Urinary bladder (tissue), 4 donors: ENCODE measurements at places on chromosomes 6 and 20. TPM values are rescaled to one million over a fixed set of nuclear protein-coding genes. Genes with fewer than 3 reads are reported as not detected.

- no peak for DNase-seq
These were observed 39.9 kb downstream of the ANKRD60 start for GRCh38 chr20:58188527-58188926.

GRCh38 chr6:24188578-24189080 is 62.6 kb downstream of the NRSN1 start:
- no peak for DNase-seq

MEA1 gene
- polyA plus RNA-seq: 87.7 TPM

CCN6 gene
- not detected for polyA plus RNA-seq

DNA sequence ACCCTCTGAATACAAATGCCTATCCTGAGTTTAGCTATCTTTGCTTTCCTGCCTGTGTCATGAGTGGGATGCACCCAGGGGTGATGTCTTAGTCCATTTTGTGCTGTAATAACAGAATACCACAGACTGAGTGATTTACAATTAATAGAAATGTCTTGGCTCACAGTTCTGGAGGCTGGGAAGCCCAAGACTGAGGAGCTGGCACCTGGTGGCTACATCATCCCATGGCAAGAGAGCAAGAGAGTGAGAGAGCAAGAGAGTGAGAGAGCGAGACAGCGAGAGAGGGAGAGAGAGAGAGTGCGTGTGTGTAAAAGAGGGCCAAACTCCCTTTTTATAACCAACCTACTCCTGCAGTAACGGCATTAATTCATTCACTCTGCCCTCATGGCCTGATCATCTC is 76.8 kb downstream of the PRDM1 start:
- DNase-seq: no peak
